ENCODE measurements at places on chromosomes 5 and 9. TPM values are rescaled to one million over a fixed set of nuclear protein-coding genes. Genes with fewer than 3 reads are reported as not detected.

- H3K36me3 ChIP-seq: no peaks in the 10 kb centered on the region
- DNase-seq: no peak
- no peaks in the 10 kb centered on the region for H3K4me1 ChIP-seq
- H3K27me3 ChIP-seq: no peaks in the 10 kb centered on the region
- no peak overlapping the region for H3K4me3 ChIP-seq
Measured at GRCh38 chr9:19975499-19975898, 186.7 kb upstream of the SLC24A2 start.

DNA sequence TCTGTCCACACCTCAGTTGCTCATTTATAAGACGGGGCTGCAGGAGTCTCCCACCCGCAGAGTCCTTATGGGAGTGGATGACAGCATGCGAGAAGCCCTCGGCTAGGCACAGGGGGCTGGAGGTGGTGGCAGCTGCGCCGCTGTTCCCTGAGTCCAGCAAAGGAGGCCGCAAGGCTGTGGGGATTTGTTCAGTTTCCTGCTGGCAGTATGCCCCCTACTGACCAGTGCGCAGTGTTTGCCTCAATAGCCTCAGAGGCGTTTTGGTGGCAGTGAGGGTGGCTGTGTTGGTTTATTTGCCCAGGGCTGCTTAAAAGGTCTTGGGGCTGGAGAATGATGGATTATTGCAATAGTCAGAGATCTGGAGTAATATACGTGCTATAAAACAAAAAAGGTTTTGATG lies 176.3 kb upstream of the OTULINL start:
- DNase-seq: no peak
- H3K4me1 ChIP-seq: no peaks in the 10 kb centered on the region
- no peak overlapping the region for H3K27ac ChIP-seq
- H3K4me3 ChIP-seq: no peak overlapping the region
- no peaks in the 10 kb centered on the region for H3K27me3 ChIP-seq
- H3K36me3 ChIP-seq: peaks cover 3% of the 10 kb centered on the region

PCA3 gene
- 0.32 TPM for total RNA-seq

DNA sequence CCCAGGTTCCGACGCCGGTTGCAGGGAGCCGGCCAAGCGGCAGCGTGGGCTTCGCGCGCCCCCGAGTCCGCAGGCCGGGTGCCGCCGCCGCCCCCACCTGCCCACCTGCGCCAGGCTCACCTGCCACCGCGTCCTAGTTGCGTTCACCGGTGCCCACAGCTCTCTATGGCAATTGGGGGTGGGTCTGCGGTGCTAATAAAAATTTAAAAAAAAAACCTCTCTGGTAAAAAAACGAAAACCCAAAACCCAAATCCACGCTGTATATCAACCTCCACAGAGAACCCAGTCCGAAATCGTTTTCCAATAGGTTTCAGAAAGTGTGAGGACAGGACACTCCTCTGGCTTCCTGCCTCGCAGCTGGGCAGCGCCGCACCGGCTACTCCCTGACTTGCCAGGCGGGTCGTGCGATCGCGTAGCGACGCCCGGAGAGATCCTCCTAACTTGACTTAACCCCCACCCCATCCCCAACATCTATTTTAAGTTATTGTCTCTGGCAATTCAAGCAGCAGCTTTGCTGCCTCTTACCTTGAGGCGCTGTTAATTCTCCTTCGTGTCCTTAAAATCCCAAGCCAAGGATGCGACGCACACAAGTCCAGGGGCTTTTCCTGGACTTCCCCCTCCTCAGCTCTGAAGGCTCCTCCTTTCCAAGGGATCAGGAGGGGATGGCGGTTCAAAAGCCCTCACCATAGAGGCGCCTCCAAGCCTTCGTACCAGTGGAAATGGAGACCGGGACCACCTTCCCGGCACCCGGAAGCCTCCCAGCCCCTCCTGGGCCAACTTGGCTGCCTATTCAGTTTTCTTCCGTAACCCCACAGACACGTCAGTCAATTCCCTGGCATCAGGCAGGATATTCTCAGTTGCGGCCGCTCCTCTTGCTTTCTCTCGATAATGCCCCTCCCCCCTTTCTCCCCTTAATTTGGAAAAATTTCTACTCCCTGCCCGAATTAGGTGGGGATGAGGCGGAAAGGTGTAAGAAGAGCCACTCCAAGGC lies 1639.4 kb upstream of the C9orf72 start:
- no peaks in the 10 kb centered on the region for H3K36me3 ChIP-seq
- peaks cover 1% of the 10 kb centered on the region for H3K27me3 ChIP-seq
- peaks cover 4% of the 10 kb centered on the region for H3K4me1 ChIP-seq
- H3K27ac ChIP-seq: no peak overlapping the region

DNA sequence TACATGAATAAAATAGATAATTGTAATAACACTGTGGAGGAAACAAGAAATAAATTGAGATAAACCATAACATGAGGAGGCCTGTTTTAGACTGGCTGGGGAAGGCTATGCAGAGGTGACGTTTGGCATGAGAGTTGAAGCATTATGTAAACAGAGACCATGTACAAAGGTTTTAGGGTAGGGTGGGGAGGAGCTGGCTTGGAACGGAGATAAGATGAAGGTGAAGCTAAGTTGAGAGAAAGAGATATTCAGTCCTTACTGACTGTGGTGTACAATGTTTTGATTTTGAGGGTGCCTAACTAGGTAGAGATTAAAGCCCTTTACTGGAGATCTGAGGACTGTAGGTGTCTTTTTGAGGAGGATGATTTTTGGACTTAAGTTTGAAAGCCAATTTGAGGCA lies 17.8 kb downstream of the MAN2A1 start:
- no peaks in the 10 kb centered on the region for H3K36me3 ChIP-seq
- H3K4me1 ChIP-seq: peaks cover 6% of the 10 kb centered on the region
- H3K27ac ChIP-seq: no peak overlapping the region
- H3K27me3 ChIP-seq: no peaks in the 10 kb centered on the region

LHFPL2 gene
- total RNA-seq: 38.6 TPM

DNA sequence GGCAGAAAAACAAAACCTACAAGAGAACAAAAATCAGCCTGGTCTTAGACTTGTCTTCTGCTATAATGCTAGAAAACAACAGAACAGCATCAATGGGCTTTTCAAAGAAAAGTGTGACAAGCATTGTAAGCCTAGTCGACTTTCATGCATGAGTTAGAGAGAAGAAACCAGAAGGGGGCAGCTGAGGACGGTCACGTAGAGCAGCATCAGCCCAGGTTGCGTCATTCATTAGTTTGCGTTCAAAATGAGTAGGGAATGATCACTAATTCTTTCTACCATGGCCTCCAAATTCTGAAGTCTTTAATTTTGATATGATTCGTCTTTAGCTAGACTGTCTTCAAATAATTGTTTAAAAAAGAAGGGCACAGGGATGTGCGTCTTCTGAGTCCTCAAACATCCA lies 4.7 kb upstream of the ISCA1 start:
- H3K27me3 ChIP-seq: no peaks in the 10 kb centered on the region
- no peak overlapping the region for H3K27ac ChIP-seq
- DNase-seq: no peak
- H3K36me3 ChIP-seq: no peaks in the 10 kb centered on the region

DNA sequence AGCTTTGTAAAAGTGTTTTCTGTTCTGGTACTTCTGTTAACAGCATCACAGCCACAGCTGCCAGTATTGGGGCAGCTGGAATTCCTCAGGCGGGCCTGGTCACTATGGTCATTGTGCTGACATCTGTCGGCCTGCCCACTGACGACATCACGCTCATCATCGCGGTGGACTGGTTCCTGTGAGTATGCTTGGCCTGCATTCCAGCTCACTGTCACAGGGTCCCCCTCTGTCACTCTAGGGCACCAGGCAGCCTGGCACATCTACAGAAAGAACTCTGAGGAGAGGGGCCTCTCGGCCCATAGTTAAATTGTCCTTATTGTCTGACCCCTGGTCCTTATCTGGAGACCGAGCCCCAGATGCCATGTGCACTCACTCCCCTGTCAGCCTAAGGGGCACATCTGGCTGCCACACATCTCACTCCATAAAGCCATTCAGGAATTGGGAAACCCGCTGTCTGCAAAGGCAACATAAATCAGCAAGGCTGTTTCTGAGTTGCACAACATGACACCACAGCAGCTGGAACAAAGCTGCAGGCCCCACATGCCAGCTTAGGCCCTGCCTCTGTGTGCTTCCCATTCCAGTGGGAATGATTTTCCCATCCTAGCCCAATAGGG lies 77.5 kb downstream of the SLC1A3 start:
- no peaks in the 10 kb centered on the region for H3K4me1 ChIP-seq
- DNase-seq: no peak
- H3K4me3 ChIP-seq: no peak overlapping the region
- H3K36me3 ChIP-seq: no peaks in the 10 kb centered on the region
- no peak overlapping the region for H3K27ac ChIP-seq

PCDHB3 gene
- 2.0 TPM for total RNA-seq

DNA sequence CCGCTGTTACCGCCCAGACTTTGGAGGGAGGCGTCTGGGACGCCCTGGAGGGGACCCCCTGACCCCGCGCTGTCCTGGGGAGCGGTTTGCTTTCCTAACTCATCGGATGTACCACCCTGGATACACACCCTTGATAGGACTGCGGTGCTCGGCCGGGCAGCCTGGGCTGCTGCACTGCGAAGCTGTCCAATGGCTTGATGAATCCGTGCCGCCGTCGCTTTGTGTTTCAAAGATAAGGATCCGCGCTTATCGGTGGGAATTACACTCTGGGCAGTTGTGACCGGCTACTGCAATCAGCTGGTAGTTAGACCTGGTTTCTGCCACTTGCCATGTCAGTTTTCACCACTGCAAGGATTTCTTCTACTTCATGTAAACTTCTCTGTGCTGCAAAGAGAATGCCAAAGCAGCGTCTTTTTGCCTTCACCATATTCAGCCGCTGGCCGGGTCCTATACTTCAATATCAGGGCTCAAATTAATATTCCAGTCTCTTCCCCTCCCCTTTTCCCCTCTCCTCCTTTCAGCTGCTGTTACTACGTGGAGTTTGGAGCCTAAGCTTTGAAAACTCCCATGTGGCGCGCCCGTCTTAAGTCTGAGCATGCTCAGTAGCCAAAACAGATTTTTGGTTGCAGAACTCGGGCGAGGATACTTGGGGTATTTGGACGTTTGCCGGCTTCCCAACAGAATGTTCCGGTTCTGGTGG lies 727 bp downstream of the SMAD5 start:
- peak overlapping the region; percentile 96 for H3K4me3 ChIP-seq
- H3K4me1 ChIP-seq: peaks cover 2% of the 10 kb centered on the region
- no peaks in the 10 kb centered on the region for H3K27me3 ChIP-seq
- H3K27ac ChIP-seq: peak overlapping the region; percentile 59
- H3K36me3 ChIP-seq: no peaks in the 10 kb centered on the region
- peak; percentile 61 for DNase-seq

DNA sequence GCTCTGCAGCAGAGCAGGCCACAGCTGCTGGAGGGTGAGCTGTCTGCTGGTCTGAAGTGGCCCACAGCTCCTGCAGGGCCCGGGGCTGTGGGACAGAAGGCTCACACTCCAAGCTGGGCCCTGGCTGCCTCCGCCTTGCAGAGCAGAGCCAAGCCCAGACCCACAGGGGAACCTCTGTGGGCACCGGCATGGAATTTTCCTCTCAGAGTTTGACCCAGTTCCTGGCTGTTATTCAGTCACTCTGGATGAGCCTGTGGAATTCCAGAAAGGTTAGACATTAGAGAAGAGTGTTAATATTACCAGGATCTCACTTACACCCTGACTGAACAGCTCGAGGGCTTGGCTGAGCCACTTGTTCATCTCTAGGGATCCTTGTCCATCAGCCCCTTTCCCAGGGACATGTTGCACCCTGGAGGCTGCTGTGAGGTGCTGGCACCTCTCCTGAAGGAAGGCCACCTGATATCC lies 17.5 kb downstream of the IL9 start:
- H3K27ac ChIP-seq: no peak overlapping the region
- H3K27me3 ChIP-seq: no peaks in the 10 kb centered on the region
- no peaks in the 10 kb centered on the region for H3K4me1 ChIP-seq
- no peak overlapping the region for H3K4me3 ChIP-seq
- no peak for DNase-seq

MAMDC4 gene
- 2.4 TPM for total RNA-seq

MED27 gene
- total RNA-seq: 16.8 TPM

DNA sequence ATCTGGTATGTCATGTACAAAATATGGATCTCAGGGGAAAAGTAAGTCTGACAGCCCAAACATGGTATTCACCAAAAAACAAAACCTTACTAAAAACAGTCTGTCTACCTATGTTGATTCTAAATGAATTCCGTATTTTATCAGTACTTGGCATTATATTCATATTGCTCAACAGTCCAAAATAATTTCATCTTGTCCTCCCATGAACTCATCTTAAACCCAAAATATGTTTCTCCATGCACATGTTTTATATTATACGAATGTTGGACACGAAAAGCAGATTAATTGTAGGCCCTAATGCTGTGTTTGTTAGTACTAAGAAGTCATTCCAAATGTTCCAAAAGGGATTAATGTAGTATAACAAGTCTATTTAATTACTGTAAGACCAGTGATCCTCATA lies 20.1 kb downstream of the NFIB start:
- H3K36me3 ChIP-seq: no peaks in the 10 kb centered on the region
- H3K4me1 ChIP-seq: peaks cover 6% of the 10 kb centered on the region
- no peak overlapping the region for H3K4me3 ChIP-seq
- H3K27me3 ChIP-seq: no peaks in the 10 kb centered on the region
- DNase-seq: no peak
- H3K27ac ChIP-seq: no peak overlapping the region

DNA sequence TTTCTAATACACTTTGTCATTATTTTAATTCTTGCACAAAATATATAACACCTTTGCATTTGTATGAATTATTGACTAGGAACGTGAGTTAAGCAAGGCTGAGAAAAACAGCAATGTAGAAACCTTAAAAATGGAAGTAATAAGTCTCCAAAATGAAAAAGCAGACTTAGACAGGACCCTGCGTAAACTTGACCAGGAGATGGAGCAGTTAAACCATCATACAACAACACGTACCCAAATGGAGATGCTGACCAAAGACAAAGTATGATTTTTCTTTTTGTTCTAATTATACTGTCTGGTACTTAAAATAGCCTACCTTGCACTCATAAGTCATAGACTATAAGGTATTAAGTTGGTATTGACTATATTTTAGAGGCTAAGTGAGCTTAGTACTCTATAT lies 34.4 kb downstream of the RAD50 start:
- H3K27ac ChIP-seq: no peak overlapping the region
- no peaks in the 10 kb centered on the region for H3K27me3 ChIP-seq
- DNase-seq: no peak
- peaks cover 1% of the 10 kb centered on the region for H3K36me3 ChIP-seq
- H3K4me3 ChIP-seq: no peak overlapping the region

GRCh38 chr5:56467176-56467717 lies 234.1 kb upstream of the ANKRD55 start:
- no peak for DNase-seq
- H3K4me1 ChIP-seq: no peaks in the 10 kb centered on the region
- no peaks in the 10 kb centered on the region for H3K27me3 ChIP-seq
- H3K27ac ChIP-seq: no peak overlapping the region
- no peak overlapping the region for H3K4me3 ChIP-seq

Data from aorta (tissue), 5 donors.